ENCODE measurements at places on chromosomes 13 and 19. TPM values are rescaled to one million over a fixed set of nuclear protein-coding genes. Genes with fewer than 3 reads are reported as not detected.

ZNF681 gene
- total RNA-seq, result 0.60 TPM

NRTN gene
- not detected for total RNA-seq

PNKP gene
- 40.4 TPM for total RNA-seq

SLAIN1 gene
- total RNA-seq, result 0.65 TPM

ANKRD10 gene
- 52.8 TPM for total RNA-seq

HPN gene
- not detected for total RNA-seq

FPR1 gene
- 1.6 TPM for total RNA-seq

FXYD7 gene
- not detected for total RNA-seq

APOC4 gene
- not detected for total RNA-seq

CCNA1 gene
- 1.2 TPM for total RNA-seq

CACNA1A gene
- 14.3 TPM for total RNA-seq

PRR22 gene
- total RNA-seq, result 0.18 TPM

SIGLECL1 gene
- not detected for total RNA-seq

VPS36 gene
- total RNA-seq, result 29.9 TPM

NOTCH3 gene
- total RNA-seq, result 31.2 TPM

STARD13 gene
- 25.1 TPM for total RNA-seq

ZNF468 gene
- 27.6 TPM for total RNA-seq

PPM1N gene
- 0.46 TPM for total RNA-seq

ZNF491 gene
- total RNA-seq, result 5.3 TPM

LRP3 gene
- total RNA-seq, result 24.6 TPM

APC2 gene
- 0.46 TPM for total RNA-seq

TEAD2 gene
- 22.2 TPM for total RNA-seq

KLK12 gene
- not detected for total RNA-seq

ZNF99 gene
- not detected for total RNA-seq

C19orf25 gene
- 24.9 TPM for total RNA-seq

NKPD1 gene
- total RNA-seq, result under 0.01 TPM

ZC3H13 gene
- total RNA-seq, result 26.9 TPM

ZNF677 gene
- total RNA-seq, result 18.7 TPM

SLC27A5 gene
- total RNA-seq, result 2.1 TPM

ICAM4 gene
- 1.9 TPM for total RNA-seq

GJB2 gene
- 0.28 TPM for total RNA-seq

KLK15 gene
- not detected for total RNA-seq

CDX2 gene
- not detected for total RNA-seq

KISS1R gene
- not detected for total RNA-seq

CD177 gene
- total RNA-seq, result not detected

PTGER1 gene
- total RNA-seq, result 5.6 TPM

ZNF529 gene
- total RNA-seq, result 13.8 TPM

LRRC63 gene
- total RNA-seq, result under 0.01 TPM

GIPC3 gene
- total RNA-seq, result under 0.01 TPM

FUT6 gene
- not detected for total RNA-seq

CARM1 gene
- total RNA-seq, result 18.1 TPM

AKT2 gene
- 91.1 TPM for total RNA-seq

PSG5 gene
- 0.89 TPM for total RNA-seq

SUGT1 gene
- 63.5 TPM for total RNA-seq

LGI4 gene
- total RNA-seq, result 0.05 TPM

VN1R4 gene
- not detected for total RNA-seq

USHBP1 gene
- 0.05 TPM for total RNA-seq

ZNF547 gene
- total RNA-seq, result 5.4 TPM

SLC7A10 gene
- not detected for total RNA-seq

TNFSF9 gene
- 0.14 TPM for total RNA-seq

ATXN8OS gene
- not detected for total RNA-seq

PEAK3 gene
- not detected for total RNA-seq

AMH gene
- 0.59 TPM for total RNA-seq

LGALS4 gene
- not detected for total RNA-seq

IFNL1 gene
- not detected for total RNA-seq

SHISA7 gene
- not detected for total RNA-seq

ZNF284 gene
- total RNA-seq, result 3.0 TPM
